Naive B cell (primary cell): ENCODE measurements at places on chromosomes 7 and 10. TPM values are rescaled to one million over a fixed set of nuclear protein-coding genes. Genes with fewer than 3 reads are reported as not detected.

The HOXA4 gene
- not detected for polyA plus RNA-seq

DNA sequence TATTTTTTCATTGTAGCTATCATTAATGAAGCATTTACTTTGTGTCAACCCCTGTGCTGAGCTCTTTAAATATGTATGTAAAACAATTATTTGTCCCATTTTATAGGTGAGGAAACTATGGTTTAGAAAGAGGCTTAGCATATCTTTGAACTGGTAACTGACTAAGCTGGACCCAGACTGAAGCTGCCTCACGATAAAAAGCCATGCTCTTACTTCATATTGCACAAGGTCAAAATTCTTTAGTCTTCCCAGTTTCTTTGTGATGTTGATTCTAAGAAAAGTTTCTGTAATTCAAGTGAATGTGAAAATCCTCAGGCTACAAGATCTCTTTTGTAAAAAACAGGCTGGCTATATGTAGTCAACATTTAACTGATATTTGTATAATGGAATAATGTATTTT lies 46.6 kb upstream of the SLC16A12 start:
- no peaks in the 10 kb centered on the region for H3K4me1 ChIP-seq
- H3K4me3 ChIP-seq, result no peak overlapping the region
- H3K27me3 ChIP-seq, result no peaks in the 10 kb centered on the region
- no peaks in the 10 kb centered on the region for H3K36me3 ChIP-seq
- H3K27ac ChIP-seq, result no peak overlapping the region
- DNase-seq, result no peak

- H3K4me3 ChIP-seq, result no peak overlapping the region
- no peak for DNase-seq
Measured at GRCh38 chr7:114940220-114940619, 18.3 kb downstream of the MDFIC start.

DNA sequence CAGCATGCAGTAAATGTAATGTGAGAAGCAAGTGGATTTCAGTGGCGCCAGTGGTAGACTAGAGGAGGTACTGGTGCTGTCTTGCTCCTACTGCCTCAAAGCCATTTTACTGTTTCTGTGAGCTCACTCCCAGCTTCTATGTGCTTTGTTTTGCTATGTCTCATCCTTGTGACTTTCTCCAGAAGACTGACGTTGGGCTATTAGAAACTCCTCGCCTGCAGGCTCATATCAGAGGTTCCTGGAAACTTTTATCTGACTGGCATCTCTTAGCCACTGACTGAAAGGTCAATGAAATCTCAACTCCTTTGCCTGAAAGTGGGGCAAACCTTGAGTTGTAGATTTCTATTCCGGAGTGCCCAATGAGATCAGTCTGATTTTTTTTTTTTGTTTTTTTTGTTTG lies 66.4 kb upstream of the SORCS1 start:
- no peak for DNase-seq
- no peak overlapping the region for H3K27ac ChIP-seq
- no peaks in the 10 kb centered on the region for H3K4me1 ChIP-seq
- no peaks in the 10 kb centered on the region for H3K27me3 ChIP-seq

- no peak for DNase-seq
- no peaks in the 10 kb centered on the region for H3K27me3 ChIP-seq
- H3K27ac ChIP-seq, result no peak overlapping the region
Measured at GRCh38 chr7:30047124-30047523, 18.9 kb downstream of the PLEKHA8 start.

GRCh38 chr7:106992511-106992910 lies 52.0 kb upstream of the PRKAR2B start:
- DNase-seq, result no peak
- no peaks in the 10 kb centered on the region for H3K4me1 ChIP-seq
- peaks cover 4% of the 10 kb centered on the region for H3K36me3 ChIP-seq
- H3K27me3 ChIP-seq, result peaks cover 11% of the 10 kb centered on the region

GRCh38 chr10:19968745-19969144 lies 152.5 kb downstream of the PLXDC2 start:
- no peaks in the 10 kb centered on the region for H3K36me3 ChIP-seq
- no peaks in the 10 kb centered on the region for H3K27me3 ChIP-seq
- H3K4me1 ChIP-seq, result no peaks in the 10 kb centered on the region
- H3K4me3 ChIP-seq, result no peak overlapping the region
- no peak for DNase-seq
- H3K27ac ChIP-seq, result no peak overlapping the region

DNA sequence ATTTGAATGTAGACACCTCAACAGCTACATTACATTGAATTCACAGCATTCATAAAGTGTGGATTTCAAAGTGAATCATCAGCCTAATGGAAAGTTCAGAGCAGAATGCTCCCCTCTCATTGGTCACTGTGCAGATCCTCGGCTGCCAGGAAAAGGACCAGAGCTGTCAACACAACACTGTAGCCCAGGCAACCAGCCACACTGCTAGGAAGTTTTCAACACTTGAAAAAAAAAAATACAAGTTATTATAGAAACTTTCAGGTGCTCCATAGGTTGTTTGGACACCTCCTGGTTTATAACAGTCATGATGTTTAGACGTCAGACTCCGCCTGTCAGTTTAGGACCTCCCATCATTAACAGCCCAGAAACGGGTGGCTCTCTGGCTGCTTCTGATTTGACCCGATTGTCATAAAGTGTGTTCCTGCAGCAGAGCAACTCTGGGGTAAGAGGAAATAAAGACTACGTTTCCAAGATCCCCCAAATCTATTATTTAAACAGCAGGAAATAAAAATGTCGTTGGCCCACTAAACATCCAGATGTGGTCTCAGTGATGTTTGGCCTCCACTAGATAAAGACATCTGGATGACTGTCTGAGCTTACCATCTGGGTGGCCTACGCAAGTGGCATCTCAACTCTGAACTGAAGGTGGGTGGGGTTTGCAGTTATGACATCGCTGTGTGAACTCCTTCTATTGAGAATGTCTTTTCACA lies 117.4 kb downstream of the CABCOCO1 start:
- no peak overlapping the region for H3K27ac ChIP-seq
- H3K4me3 ChIP-seq, result no peak overlapping the region
- DNase-seq, result no peak
- H3K4me1 ChIP-seq, result no peaks in the 10 kb centered on the region

DNA sequence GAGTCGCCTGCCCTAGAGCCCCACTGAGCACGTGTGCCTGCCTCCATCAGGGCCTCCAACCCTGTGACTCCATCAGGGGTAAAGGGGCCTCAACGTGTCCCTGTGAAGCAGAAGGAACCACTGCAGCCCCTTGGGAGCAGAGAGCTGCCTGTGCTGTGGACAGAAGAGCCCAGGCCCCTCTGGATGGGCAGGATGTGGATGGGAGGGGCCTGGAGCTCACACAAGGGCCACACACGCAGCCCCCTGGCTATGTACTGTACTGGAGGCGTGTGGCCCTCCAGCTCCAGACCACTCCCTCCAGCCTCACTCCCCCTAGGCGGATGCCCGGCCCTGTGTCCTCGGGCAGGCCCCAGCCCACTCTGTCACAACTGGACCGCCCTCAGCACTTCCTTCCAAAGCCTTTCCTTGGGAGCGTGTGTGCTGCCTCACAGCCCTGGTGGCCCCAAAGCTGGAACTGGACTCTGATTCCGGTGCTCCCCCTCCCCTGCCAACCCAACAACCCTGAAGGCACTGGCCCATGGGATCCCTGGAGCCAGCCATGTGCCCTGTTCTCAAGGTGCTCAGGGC lies 238.0 kb downstream of the TCERG1L start:
- no peak overlapping the region for H3K4me3 ChIP-seq
- H3K4me1 ChIP-seq, result no peaks in the 10 kb centered on the region
- H3K27ac ChIP-seq, result no peak overlapping the region
- H3K36me3 ChIP-seq, result no peaks in the 10 kb centered on the region

- no peak overlapping the region for H3K4me3 ChIP-seq
- no peak for DNase-seq
- H3K27ac ChIP-seq, result no peak overlapping the region
- peaks cover 8% of the 10 kb centered on the region for H3K27me3 ChIP-seq
- H3K36me3 ChIP-seq, result peaks cover 8% of the 10 kb centered on the region
- peaks cover 21% of the 10 kb centered on the region for H3K4me1 ChIP-seq
Measured at GRCh38 chr10:49271346-49271745, 27.6 kb upstream of the C10orf71 start.

- H3K4me3 ChIP-seq, result no peak overlapping the region
- no peak overlapping the region for H3K27ac ChIP-seq
- DNase-seq, result no peak
- H3K4me1 ChIP-seq, result no peaks in the 10 kb centered on the region
- H3K36me3 ChIP-seq, result no peaks in the 10 kb centered on the region
- H3K27me3 ChIP-seq, result no peaks in the 10 kb centered on the region
Measured at GRCh38 chr7:120842121-120842621, 15.8 kb downstream of the TSPAN12 start.

- H3K4me1 ChIP-seq, result no peaks in the 10 kb centered on the region
- peaks cover 8% of the 10 kb centered on the region for H3K27me3 ChIP-seq
- H3K36me3 ChIP-seq, result no peaks in the 10 kb centered on the region
- H3K4me3 ChIP-seq, result no peak overlapping the region
Measured at GRCh38 chr10:7053195-7053594, 357.6 kb downstream of the SFMBT2 start.

- no peaks in the 10 kb centered on the region for H3K36me3 ChIP-seq
- no peak overlapping the region for H3K27ac ChIP-seq
- H3K4me1 ChIP-seq, result peaks cover 16% of the 10 kb centered on the region
- H3K27me3 ChIP-seq, result peaks cover 11% of the 10 kb centered on the region
Measured at GRCh38 chr7:142384493-142384922, 126.7 kb upstream of the PRSS58 start.

DNA sequence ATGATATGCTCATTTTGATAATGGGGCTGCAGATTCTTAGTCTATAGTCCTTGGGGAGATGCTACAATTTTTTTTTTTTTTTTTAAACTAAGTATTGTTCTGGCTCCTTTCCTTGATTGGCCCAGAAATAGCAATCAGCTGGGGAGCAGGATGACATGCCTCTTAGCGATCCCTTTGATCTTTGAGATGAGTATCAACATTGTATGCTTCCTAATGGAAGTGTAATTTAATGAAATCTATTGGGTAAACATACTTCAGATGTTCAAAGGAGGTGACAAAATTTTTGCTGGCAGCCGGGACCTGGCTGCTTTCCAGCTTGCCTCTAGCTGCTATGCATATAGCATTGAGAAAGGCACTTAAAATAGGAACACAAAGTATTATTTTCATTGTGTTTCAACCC lies 43.5 kb downstream of the VTI1A start:
- no peak overlapping the region for H3K4me3 ChIP-seq
- no peaks in the 10 kb centered on the region for H3K27me3 ChIP-seq
- H3K27ac ChIP-seq, result no peak overlapping the region
- DNase-seq, result no peak

DNA sequence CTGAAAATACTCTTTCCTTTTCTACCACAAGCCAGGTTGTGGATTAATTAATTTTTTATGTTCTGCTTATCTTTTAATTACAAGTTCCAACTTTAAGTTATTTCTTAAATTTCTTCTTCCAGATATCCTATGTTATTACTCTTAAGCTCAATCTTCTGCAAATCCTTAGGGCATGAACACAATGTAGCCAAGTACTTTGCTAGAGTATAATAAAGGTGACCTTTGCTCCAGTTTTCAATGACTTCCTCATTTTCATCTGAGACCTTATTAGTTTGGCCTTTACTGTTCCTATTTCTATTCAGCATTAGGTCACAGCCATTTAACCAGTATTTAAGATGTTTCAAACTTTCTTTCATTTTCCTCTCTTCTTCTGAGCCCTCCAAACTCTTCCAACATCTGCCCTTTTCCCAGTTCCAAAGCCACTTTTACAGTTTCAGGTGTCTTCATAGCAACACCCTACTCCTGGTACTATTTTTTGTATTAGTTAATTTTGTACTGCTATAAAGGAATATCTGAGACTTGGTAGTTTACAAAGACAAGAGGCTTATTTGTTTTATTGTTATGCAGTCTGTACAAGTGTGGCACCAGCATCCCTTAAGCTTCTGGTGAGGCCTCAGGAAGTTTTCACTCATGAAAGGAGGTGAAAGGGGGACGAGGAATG lies 886.2 kb upstream of the GHITM start:
- no peaks in the 10 kb centered on the region for H3K27me3 ChIP-seq
- no peaks in the 10 kb centered on the region for H3K36me3 ChIP-seq
- H3K27ac ChIP-seq, result no peak overlapping the region
